ENCODE measurements at places on chromosomes 3 and 15.

DNA sequence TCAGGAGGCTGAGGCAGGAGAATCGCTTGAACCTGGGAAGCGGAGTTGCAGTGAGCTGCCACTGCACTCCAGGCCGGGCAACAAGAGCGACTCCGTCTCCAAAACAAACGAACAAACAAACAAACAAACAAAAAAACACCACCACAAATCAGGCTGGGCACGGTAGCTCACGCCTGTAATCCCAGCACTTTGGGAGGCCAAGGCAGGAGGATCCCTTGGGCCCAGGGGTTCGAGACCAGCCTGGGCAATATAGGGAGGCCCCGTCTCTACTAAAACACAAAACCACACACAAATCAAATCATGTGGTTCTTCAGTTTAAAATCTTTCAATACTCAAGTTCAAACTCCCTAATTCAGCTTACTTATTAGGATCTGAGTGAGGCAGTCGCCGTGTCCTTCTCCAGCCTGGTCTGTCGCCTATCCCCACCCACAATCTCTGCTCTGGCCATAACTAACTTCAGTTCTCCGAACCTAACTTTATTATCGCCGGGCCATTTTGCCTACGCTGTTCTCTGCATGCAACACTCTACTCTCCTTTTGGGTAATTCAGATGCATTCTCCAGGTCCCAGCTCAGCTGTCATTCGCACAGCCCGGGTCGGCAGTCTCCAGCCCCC, 660 bp upstream of the RTF1 start:
- DNase-seq, result no peak

DNA sequence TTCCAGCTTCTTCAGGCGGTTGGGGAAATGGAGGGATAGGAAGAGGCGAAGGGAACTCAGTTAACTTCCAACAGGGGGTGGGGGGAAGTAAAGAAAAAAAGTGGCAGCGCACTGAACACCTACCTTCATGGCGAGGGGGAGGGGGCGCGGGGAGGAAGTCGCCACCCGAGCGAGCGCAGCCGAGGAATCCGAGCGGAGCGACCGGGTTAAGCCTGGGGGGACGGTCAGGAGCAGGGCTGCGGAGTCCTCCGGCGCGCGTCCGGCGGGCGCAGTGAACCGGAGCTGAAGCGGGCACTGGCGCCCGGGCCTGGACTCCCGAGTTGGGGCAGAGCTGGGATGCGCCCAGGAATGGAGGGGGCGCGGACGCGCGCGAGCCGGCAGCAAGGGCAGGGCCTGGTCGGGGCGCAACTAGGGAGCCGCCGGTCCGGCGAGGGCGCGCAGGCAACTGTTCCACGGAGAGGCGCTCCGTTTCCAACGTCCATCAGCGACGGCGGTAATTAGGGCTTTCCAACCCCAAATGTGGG, at the start of gene WNT5A:
Gene WNT5A, minus strand, starts transcription at position 450 of the 524 bp plus-strand sequence. Its CDS starts 321 bp downstream, at position 129.
- no peak for DNase-seq

GRCh38 chr3:65729973-65730372, 308.7 kb downstream of the MAGI1 start:
- DNase-seq, result no peak

- DNase-seq, result no peak
Measured at GRCh38 chr15:88232771-88233201, 23.8 kb downstream of the NTRK3 start.

DNA sequence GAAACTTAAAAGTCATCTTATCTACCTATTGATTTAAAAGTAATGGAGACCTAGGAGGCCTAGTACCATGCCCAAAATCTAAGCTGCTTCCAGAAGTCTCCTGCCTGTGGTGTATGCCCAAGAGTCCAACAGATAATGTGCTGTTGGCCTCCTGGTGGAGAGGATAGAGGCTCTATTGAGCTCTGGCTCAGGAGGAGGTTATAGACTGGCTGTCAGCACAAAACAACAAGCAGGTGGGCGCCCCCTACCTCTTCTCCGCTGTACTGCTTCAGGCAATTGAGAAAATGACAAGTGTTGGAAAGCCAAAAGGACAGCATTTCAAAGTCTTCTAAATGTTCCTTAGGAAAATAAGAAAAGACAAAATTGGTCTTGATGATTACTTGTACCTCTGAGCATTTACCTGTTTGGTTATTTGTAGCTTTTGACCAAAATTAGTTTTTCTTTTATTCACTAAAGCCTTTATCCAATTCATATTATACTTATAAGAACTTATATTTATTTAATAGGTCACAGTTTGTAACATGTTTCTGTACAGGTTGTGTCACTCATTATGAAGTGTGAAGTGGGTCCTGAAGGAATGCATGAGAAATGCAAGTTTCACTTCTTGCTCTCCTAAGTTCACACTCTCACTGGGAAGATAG, 17.2 kb upstream of the GNB5 start:
- DNase-seq, result peak; percentile 74

- DNase-seq, result no peak
Measured at GRCh38 chr15:101209285-101209845, 42.5 kb downstream of the CHSY1 start.

DNA sequence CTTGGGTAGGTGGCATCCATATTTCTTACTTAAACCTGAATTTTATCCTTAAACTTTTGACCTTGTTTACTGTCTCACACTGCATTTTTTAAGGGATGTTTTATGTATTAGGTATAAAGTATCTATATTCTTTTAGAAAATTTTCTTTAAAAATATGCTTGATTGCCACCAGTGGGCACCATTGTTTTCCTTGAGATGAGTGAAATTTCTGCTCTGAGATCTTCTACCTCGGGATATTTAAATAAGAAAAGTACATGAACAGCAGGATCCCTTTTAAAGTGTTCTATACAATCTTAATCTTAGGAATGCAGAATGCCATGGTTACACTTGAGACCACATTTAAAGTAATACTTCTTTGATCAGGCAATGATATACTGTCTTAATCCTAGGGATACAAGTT, 108.7 kb downstream of the SLMAP start:
- peak; percentile 32 for DNase-seq

DNA sequence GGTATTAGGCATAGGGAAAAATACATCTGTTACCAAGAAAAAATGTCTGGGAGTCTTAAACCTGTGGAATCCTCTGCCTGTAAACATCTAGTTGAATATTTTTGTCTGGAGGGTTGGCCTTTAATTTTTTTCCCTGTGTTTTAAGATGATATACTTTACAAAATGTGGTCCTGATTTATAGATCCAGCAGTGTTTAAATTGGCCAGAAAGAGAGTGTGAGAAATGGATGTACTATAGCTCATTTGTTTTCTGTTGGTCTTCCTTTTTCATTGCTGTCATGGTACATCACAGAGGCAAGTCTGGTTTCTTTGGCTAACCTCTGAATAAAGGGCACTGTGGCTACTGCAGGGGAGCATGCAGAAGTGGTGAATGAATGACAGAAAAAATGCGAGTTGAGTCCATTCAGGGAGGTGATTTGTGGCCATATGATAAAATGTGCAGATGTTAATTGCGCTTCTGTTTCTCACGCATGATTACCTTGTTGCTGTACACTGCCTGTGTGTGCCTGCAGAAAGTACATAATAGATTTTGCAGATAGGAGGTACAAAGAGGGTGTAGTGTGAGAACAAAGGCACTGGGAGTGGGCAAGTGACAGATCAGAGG, 150.0 kb downstream of the NFKBIZ start:
- DNase-seq, result no peak

GRCh38 chr3:173814809-173815208, 417.3 kb downstream of the NLGN1 start:
- no peak for DNase-seq

DNA sequence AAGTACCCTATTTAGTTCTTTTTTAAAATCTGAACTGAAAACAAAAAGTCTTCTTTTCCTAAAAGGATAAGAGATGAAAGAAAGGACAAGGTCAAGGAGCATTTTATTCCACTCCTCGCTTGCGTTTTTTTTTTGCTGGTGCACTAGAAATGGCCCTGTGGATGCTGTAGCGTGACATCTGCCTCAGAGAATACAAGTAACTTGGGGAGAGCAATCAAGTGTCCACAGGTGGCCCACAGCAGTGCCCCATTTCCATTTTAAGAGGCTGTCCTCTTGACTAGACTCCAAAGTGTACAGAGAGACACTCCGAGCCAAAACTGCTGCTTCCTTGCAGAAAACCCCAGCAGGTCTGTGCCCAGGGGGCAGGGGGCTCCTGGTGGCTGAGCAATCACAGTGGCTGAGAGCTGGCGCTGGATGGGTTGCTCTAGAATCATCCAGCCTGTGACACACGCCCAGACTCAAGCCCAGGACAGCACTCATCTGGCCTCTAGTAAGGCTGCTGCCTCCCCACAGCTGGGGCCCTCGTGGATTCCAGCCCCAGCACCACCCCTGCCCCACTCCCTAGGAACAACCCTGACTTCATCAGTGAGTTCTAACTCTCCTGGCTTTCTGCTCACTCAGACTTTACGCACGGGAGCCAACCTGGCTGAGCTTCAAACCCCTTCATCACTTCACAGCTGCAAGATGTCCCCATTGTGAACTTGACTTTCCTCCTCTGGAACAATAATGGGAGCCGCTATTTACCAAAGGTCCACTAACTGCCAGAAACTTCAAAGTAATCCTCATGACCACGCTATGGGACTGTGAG, 71.1 kb upstream of the SPATA12 start:
- no peak for DNase-seq

All from hematopoietic multipotent progenitor cell treated with erythropoietin and hydrocortisone succinate and interleukin-3 and kit ligand, for 8 days (in vitro differentiated cells).